ENCODE measurements at places on chromosomes 6 and 20.

- DNase-seq: no peak
Measured at GRCh38 chr20:48784273-48784641, 43.5 kb downstream of the PREX1 start.

DNA sequence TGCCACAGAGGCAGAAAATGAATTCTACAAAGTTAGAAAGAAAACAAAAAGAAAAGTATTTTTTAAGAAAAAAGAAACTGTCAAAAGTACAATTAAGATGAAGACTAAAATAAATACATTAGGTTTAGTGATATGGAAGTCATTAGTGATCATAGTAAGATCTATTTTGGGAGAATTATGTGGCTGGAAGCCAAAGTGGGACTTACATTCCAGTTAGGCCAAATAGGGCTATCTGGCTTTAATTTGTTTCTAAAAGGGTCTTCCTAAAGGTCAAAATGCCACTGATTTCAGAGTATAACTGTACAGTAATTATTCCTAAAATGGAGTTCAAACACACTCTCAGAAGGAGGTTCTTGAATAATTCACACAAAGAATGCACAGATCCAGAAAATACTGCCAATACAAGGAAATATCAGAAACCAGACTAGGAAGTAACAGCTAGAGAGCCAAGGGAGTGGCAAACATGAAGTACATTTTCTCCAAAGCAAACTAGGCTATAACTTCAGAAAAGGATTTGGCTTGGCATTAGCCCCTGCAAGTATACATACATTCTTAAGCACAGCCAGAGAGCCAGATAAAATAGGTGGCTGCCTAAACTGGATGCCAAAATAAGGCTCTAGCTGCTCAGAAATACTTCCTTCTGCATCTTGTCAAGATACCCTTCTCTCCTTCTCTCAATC is 45.3 kb downstream of the PDSS2 start:
- no peak for DNase-seq

- DNase-seq: no peak
Measured at GRCh38 chr20:2312876-2313275, 17.1 kb downstream of the TGM3 start.

- no peak for DNase-seq
Measured at GRCh38 chr6:162670345-162670744, 57.2 kb downstream of the PRKN start.

GRCh38 chr6:125815080-125815910 is 24.5 kb downstream of the NCOA7 start:
- no peak for DNase-seq

DNA sequence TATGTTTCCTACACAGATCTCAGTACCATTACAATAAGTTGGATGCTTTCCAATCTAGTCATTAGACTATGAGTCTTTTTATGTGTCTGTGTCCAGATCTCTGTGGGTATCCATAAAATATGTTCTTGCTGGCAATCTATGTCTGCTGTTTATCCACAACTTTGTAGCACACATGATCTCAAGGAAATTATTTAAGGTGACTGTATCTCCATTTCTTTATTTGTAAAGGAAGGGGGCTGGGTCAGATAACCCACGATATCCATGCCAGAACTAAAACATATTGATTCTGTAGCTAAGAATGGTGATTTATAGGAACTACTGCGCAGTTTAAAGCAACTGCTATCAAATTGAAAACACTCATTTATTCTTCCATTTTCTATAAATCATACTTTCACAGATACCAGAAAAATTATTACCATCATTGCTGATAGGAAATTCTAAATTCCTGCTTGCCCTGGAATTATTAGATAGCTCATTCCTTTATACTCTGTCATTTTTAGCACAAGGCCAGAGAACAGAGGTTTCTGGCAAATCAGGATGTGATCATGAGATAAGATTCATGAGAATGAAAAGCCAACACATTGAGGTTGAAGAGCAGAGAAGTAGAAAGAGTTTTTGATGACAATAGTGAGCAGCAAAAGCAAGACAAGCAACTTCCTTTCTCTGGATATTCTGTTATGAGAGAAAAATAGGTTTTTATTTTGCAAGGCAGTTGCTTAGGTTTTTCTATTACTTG is 851.4 kb upstream of the CITED2 start:
- DNase-seq: no peak

- no peak for DNase-seq
Measured at GRCh38 chr20:53844259-53844658, 226.1 kb downstream of the BCAS1 start.
